GM13977 (cell line): ENCODE measurements at places on chromosomes 2 and 18.

DNA sequence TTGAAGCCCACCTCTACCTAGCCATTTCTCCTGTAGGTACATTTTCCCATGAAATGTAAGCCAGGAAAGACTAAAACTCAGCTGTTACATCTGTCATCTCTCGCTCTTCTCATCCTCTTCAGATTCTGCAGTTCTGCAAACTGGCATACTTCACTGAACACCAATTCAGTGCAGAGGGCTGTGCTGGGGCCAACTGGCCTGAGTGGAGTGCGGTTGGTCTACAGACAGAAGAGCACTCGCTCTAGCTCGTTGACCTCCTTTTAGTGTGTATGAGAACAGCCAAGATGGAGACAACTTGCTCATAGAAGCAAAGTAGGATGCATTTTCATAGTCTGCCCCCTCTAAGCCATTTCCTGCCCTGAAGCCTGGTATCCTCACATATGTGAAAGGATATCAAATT, 862.6 kb downstream of the BCL11A start:
- DNase-seq = no peak

DNA sequence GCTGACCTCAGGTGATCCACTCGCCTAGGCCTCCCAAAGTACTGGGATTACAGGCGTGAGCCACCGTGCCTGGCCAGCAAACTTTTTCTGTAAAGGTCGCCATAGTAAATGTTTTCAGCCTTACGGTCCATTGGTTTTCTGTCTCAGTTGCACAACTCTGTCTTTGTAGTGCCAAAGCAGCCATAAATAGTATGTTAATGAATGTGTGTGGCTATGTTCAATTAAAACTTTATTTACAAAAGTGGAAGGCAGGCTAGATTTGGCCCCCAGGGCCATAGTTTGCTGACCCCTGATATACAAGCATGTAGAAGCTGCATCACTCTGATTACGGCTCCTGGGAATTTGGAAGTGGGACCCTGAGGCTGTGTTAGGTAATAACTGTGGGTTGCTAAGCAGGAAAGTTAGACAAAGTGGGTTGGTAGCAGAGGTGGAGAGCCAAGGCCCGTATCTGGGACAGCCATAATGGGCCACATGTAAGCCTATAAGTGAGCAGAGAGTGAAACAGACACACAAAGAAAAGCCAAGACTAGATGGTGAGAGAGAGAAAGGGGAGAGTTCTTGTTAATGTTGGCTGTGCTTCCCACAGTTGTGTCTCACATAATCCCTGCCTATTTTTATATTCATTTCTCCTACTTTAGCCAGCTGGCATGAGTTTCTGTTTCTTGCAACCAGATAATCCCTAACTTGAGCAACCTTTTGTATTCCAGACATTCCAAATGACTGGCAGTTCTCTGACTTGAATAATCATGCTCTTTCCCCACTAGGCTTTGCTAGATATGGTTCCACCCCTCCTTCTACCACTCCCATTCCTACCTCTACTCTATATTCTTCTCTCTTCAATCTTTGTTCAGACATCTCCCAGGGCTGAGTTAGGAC, 223.3 kb upstream of the STON1 start:
- no peak for DNase-seq

DNA sequence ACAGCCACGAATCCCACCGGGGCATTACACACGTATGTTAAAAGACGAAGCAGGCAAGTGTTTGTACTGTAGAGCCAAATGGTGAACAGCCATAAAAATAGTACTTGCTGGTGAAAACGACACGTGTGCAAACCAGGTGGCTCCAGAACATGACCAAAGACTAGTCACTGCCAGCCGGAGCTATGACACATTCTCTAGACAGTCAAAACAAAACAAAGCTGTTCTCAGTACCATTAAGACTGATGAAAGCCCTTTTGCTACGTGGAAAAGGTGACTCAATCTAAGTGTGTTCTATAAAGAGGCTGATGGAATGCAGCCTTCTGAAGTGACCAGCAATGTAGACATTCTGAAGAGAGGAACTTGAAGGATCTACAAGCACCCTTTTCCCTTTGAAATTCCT, 367.7 kb upstream of the NETO1 start:
- DNase-seq = peak; percentile 12

- no peak for DNase-seq
Observed at GRCh38 chr18:12333506-12334290, 25.7 kb downstream of the TUBB6 start.

GRCh38 chr2:163200741-163201140, 362.2 kb upstream of the KCNH7 start:
- DNase-seq = no peak

- DNase-seq = no peak
Observed at GRCh38 chr2:150467621-150467963, 19.9 kb downstream of the RND3 start.
